ENCODE measurements at places on chromosomes 6 and 20. TPM values are rescaled to one million over a fixed set of nuclear protein-coding genes. Genes with fewer than 3 reads are reported as not detected.
A peak's percentile ranks its signal among the peaks of the same experiment; 100 is the strongest.

The CDYL gene
- total RNA-seq, result 104 TPM

The TENT5A gene
- 1.4 TPM for total RNA-seq

GRCh38 chr6:20569000-20569610, 34.8 kb downstream of the CDKAL1 start:
- no peak for DNase-seq

DNA sequence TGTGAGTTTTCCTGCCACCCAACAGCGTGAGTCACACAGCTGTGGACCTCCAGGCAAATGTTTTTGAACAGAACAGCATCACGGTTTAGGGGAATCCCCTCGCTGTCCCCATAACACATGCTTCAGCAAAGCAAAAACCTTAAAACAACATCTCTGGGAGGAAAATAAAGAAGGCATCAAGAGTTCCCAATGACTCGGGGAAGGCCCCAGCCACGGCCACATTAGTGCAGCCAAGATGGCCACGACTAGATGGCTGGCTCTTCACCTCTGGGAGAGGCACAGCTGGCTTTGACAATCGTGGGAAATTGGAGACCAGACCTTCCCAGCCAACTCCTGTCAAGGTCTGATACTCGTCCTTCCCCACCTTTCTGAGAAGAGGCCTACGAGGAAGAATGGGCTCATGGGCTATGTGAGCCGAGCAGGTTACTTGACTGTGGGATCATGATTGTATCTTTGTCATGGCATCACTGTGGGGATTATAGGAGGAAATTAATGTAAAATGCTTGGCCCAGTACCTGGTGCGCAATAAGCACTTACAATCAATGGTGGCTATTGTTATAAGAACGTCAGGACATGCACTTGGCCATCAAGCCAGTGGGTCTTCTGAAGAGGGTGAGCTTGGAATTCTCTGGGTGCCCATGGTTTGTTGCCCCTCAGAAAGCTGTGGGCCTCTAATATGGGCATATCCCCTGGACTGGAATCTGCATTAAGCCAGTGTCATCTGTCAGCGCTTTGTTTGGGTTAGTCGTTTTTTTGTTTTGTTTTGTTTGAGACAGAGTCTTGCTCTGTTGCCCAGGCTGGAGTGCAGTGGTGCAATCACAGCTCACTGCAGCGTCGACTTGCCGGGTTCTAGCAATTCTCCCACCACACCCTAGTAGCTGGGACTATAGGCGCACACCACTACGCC, 43.6 kb downstream of the FGD2 start:
- DNase-seq, result no peak

GRCh38 chr20:58188527-58188926, 39.9 kb downstream of the ANKRD60 start:
- DNase-seq, result no peak

DNA sequence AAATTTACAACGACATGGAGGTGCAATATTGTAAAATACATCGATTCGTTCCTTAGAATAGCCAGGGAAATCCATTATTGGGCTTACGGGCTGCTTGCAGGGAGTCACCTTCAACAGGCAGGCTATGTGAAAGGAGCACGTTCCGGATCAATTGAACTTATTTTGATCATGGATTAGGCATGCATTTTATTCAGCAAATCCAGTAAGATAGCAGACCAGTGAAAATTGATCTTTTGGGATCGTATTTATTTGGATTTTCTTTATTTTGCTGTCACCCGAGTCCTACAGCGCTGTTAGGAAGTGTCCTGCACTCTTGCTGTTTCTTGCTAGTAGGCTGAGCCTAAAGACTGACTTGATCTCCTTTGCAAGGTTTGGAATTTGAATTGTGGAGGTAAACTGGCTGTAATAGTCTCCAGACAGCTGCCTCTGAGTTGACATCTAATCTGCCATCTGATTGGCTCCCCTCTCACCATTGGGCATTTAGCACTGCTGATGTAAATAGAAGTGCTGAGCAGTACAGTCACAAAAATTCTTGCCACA, 3.0 kb downstream of the ARID1B start:
- no peak for DNase-seq

GRCh38 chr6:15326067-15326614, 80.3 kb downstream of the JARID2 start:
- no peak for DNase-seq

The KIF13A gene
- total RNA-seq, result 53.9 TPM

GRCh38 chr6:17218023-17218748, 63.0 kb upstream of the RBM24 start:
- DNase-seq, result no peak

DNA sequence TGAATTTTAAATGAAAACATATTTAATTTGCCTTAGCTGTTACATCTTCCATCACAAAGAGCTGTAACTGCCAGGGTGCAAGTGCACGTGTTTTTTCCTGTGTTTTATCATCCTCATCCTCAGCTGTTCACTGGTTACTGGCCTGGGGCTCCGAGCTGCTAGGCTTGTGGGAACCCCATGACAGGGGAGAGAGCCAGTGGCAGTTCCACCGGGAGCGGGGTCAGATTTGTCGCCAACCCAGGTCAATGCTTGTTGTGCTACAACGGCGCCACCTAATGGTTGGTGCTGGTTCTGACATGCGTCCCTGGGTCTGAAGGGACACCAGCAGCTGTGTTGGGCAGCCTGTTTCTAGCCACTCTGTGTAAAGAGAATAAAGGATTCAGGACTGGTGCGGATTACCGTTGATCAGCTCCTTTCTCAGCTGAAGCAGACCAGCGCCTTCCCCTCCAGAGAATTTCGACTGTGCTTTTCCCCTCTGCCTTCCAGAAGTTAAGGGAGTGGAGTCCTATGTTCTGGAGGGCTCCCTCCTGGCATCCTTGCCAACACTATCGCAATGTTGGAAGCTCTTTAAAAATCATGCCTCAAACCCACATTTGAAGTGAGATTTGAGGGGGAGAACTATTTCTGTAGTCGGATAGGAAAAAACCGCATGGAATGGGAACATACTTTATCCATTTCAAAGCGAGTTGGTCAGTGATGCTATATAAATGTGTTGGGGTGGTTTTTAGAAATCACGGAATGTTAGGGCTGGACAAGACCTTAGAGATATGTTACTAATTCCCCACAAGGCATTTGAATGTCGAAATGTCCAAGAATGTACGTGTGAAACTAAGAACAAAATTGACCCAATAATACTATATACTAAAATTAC, 32.1 kb downstream of the SUMO4 start:
- DNase-seq, result peak; percentile 95

The TUBB2B gene
- total RNA-seq, result 176 TPM

DNA sequence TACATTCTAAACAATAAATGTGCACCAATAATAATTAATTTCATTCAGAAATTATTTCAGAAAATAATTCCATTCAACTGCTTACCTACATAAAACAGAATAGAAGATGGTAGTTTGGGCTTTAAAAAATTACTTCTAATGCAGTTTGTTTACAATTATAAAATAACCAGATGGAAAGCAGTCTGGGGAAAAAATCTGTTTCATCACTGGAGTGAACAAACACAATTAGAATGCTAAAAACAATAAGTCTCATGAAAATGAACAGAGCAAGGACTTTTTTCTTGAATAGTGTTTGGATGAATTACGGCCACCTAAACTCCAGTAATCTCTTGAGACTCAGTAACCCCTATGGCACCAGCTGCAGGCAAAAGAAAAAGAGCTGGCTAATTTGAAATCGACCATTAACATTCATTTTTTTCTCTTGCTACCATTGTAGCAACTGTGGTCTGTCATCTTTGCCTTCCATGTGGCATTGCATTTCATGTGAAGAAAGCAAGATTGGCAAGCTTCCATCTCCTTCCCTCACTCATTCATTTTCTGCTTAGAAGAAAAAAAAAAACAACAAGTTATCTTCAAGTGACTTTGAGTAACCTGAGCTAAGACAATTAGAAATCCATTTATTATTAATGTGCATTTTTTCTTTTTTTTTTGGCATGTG, 88.4 kb upstream of the CEP85L start:
- no peak for DNase-seq

GRCh38 chr6:122494665-122495272, 23.2 kb upstream of the SERINC1 start:
- no peak for DNase-seq

- DNase-seq, result no peak
Measured at GRCh38 chr6:166333172-166333995, 9.0 kb downstream of the SFT2D1 start.

DNA sequence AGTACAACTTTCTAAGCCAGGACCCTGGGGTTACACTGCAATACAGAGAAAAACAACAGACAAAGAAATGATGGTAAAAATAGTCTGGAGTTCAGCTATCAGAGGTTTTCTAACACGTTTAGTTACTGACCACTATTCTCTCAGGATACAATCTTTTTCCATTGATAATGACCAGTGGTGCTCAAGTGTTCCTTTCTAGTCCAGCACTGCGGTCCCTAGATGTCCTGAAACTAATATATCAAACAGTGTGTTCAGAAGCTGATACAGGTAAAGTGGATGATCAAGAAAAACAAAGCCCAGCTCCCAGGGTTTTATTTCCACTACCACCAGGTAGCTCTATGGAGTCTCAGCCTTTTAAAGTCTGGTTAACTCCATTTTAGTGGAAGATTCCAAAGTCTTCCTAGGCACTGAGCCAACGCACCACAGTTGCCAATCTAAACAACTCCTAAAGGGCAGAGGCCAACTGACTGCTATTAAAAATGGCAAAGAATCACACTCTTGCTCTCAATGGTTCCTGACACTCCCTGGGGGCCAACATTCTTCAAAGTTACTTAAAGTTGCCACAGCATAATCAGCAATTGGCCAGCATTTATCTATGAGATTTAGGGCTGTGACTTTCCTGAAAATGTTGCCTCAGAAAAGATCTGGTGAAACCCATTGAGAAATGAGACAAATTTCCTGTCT, 38.2 kb downstream of the DZANK1 start:
- DNase-seq, result no peak

DNA sequence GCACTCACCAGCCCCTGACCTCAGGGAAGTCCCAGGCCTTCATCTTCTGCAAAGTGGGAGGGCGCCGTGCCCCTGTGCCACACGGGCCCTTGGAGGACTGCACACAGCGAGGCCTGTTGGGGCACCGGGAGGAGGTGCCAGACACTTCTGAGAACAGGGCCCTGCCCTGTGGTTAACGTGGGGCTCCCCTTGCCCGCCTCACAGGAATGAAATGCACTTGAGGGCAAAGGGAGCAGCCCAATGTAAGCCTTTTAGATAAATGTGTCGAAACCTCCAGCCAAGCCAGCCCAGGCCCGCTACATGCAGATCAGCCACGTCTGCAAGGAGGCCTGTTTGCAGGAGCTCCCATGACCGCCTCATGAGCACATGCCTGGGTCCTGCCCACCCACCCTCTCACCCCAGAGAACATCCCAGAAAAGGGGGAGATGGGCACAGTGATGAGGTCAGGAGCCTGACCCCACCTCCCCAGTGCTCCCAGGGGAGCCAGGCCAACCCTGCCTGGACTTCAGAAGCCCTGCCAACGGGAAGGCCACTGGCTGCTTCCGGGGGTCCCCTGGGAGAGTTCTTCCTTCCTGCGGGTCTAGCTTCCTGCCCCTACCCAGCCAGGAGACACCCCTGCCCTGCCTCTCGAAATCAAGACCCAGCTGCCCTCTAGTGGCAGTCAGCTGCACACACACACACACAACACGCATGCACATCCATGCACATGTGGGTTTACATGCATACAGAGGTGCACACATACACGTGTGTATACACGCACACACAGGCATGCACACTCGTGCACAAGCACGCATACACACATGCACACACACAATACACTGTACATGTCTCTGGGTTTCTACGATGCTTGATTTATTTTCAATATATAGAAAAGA, 178.7 kb downstream of the TAF4 start:
- DNase-seq, result peak; percentile 62

DNA sequence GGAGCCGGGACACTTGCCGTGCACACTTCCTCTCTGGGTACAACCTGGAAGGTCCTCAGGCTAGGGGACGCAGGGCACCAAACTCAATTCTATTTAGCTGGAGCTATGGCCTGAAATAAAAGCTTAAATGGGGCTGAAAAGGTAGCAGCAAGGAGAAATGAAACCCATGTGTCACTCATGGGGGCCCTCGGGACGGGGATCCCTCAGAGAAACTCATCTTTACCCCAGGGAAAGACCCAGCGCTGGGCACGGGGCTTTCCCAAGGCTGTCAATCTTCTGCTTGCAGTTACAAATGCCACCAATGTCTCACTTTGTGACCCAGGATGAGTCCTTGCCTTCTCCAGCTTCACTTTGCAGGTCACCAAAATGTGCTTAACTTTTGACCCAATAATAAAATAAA, 16.5 kb downstream of the SNAI1 start:
- no peak for DNase-seq

DNA sequence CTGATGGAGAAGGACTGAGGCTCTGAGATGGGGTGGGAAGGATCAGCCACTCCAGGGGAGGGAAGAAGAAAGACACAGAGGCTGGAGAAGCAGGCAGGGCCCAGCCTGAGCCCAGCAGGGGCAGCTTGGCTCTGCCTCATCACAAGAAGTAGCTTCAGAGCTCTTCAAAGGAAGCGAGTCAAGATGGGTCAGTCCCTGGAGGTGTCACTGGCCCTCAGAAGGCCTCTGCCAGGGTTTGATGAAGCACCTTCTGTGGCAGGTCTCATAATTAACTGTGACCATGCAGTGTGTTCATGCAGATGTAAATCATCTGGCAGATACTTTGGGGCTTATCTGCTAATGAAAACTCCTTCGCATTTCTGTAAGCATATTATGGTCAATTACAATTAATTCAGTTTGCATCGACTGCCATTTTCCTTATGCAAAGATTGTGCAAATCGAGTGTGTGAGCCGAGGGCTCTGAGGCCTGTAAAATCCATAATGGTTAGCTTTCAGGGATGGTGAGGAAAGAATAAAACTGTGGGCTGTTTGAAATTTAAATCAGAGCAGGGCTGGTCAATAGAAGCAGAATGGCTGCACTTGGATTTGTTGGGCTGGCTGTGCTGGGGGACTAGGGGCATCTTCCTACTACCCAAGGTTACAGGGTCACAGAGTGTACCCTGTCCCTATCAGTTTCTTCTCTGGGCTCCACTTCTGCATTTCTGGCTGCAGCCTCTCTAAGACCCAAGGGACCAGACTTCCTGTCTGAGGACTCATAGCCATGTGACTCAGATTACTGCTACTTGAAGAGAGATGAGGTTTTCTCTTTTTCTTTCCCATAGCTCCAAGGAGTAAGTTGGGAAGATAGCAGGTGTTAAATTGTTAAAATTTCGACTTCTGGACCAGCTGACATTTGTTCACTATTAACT, 376.6 kb downstream of the DHX35 start:
- no peak for DNase-seq

- DNase-seq, result no peak
Measured at GRCh38 chr6:170199716-170200115, 91.2 kb downstream of the DLL1 start.

The GHRH gene
- total RNA-seq, result not detected

DNA sequence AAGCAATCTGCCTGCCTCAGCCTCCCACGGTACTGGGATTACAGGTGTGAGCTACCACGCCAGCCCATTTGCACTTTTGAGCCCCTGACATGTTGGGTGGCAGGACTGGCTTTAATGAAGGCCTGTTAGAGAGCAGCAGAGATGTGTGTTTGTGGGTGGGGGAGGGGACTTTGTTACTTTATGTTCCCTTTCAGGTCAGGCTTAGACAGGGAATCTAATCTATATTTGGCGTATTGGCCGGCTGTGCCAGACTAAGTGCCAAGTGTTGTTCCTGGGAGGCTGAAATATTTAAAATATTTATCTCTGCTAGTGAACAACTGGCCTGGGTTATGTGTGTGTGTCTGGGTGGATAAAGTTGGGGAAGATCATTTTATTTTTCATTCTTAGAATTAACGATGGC, 6.1 kb downstream of the GMPR start:
- DNase-seq, result no peak

The IL22RA2 gene
- not detected for total RNA-seq

The GNRH2 gene
- 3.8 TPM for total RNA-seq

The ARHGAP18 gene
- total RNA-seq, result 2.9 TPM

GRCh38 chr6:23784301-23784919, 341.6 kb upstream of the NRSN1 start:
- no peak for DNase-seq

The OVOL2 gene
- 2.0 TPM for total RNA-seq
